Activated naive CD4-positive, alpha-beta T cell treated with anti-CD3 and anti-CD28 coated beads for 36 hours (primary cell): ENCODE measurements at places on chromosomes 7 and 10.

GRCh38 chr10:58240531-58240930 is 27.2 kb downstream of the IPMK start:
- DNase-seq = no peak

DNA sequence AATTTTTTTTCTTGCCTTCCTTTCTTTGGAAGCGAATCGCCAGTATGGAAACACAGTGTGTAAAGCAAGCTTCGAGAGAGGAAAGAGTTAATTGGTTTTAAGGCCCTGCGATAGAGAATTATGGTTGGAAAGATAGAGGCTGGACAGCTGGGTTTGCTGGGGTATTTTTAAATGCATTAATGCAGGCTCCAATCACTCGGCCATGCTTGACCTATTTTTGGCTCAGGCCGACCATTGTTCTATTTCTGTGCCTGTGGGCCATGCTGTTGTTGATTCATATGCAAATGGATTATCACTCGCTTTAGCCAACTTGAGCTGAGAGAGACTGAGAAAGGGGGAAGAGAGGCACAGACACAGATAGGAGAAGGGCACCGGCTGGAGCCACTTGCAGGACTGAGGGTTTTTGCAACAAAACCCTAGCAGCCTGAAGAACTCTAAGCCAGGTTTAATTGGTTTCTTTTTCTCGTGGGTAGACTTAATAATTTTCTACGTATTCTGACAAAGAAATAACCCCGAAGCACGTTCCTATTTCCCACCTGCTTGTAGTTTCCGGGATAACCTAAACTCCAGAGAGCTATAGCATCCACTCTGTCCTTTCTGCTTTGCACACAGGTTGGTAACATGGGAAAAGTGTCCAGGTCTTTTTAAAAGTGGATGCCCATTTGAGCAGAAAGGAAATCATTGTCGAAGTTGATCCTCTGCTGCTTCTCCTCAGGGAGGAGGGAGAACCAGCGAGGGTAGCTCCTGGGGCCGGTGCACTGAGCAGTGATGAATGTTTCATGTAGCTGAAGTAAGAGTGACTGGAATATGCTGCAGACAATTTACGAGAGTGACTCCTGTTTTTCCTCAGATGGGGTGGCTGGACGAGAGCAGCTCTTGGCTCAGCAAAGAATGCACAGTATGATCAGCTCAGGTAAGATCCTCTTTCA is at the start of gene HDAC9:
TSS of gene HDAC9 (plus strand) at position 338 of the 929 bp plus-strand sequence. CDS start at position 892, 554 bp downstream.
- no peak for DNase-seq

DNA sequence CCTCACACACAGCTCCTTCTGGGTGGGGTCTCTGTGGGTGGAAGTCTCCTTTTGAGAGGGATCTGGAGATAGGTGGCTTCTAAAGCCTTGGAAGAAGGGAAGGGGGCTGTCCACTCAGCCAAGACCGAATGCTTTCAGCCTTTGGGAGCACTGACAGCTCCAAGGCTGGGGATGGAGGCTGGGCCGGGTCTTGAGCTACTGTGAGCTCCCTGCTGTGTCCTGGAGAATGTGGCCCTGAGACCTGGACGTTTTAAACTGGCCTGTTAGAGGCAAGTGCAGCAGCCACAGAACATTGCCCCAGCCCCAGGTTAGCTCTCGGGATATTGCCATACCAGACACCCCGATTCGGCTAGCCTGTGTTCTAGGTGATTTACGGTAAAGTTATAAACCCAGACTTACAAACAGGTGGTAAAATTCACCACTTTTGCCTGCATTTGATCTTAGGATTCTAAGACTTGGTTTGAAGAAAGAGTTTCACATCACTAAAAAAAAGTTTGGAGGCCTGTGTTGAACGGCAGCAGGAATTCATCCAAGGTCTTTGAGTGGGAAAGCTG is 548.5 kb upstream of the FOXK1 start:
- no peak for DNase-seq

DNA sequence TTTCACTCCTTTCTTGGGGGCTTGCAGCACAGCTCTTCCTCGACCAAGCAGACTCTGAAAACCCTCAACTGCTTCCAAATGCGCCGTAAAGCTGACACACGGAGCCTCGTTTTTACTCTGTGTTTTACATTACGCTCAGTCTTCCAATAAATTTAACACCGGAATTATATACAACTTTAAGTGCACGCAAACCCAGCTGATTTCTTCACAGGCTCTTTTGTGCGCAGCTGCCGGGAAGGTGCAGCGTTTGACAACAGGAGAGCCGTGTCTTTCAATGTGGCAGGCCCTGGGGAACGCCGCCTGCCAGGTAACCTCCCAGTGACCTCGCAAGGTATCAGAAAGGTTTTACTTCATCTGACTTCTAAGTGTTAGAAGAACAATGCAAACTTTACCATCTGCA is 35.0 kb downstream of the GFRA1 start:
- no peak for DNase-seq

- no peak for DNase-seq
Observed at GRCh38 chr7:31253532-31253931, 87.0 kb downstream of the NEUROD6 start.

- DNase-seq = no peak
Observed at GRCh38 chr7:46178661-46179060, 257.6 kb upstream of the IGFBP3 start.

GRCh38 chr7:32803406-32804141 is 88.0 kb downstream of the KBTBD2 start:
- no peak for DNase-seq

GRCh38 chr10:102159051-102159597 is 6.9 kb downstream of the NOLC1 start:
- DNase-seq = no peak

GRCh38 chr10:123848564-123849457 is 42.8 kb downstream of the CPXM2 start:
- no peak for DNase-seq

DNA sequence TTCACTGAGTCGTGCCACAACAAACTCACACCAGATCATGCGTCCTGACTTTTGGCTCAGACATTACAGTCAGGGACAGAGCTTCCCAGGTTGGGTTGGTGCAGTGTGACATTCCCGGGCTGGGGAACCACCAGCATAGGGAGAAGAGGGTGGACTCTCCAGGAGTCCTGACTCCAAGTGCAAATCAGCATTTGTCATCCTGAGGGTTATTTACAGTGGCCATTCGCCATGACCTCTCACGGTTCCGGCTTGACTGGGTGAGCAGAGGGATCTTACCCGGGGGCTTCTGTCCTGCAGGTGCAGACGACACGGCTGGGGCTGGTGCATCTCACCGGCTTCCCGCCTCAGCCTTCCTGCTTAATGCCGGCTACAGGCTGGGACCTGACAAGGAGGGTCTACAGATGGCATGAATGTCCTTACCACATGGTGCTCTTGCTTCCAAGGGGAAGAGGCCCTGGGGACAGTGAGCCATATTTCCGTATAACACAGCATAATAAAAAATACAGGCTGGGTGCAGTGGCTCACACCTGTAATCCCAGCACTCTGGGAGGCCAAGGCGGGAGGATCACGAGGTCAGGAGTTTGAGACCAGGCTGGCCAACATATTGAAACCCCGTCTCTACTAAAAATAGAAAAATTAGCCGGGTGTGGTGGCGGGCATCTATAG is 12.5 kb upstream of the INTS1 start:
- no peak for DNase-seq

- DNase-seq = no peak
Observed at GRCh38 chr10:27368706-27369105, 128.1 kb upstream of the ACBD5 start.

DNA sequence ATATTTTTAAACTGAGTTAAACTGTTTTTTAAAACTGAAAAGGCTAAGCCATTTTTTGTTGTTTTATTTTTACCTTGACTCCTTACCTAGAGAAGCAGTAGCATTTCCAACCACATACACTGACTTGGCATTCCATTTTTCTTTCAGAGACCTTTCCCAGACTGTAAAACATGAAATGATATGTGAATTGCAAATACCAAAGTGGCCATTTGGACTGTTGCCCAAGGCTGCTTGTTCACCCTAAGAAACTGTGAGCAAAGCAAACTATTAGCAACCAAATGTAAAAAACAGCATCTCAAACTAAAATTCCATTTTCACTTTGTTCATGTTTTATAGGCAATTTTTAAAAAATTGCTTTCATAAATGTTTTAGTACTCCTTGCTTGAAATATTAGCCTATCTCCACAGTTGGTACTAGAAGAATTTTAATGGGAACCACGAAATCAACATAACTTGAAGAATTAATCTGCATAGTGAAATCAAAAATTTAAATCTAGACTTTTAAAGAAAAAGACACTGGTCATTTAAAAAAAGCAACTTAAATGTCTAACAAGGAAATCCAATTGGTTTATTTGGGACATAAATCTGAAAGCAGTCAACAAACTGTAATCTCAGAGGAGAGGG is 10.8 kb downstream of the UROS start:
- DNase-seq = no peak

GRCh38 chr10:49426490-49427360 is 30.8 kb upstream of the DRGX start:
- no peak for DNase-seq

DNA sequence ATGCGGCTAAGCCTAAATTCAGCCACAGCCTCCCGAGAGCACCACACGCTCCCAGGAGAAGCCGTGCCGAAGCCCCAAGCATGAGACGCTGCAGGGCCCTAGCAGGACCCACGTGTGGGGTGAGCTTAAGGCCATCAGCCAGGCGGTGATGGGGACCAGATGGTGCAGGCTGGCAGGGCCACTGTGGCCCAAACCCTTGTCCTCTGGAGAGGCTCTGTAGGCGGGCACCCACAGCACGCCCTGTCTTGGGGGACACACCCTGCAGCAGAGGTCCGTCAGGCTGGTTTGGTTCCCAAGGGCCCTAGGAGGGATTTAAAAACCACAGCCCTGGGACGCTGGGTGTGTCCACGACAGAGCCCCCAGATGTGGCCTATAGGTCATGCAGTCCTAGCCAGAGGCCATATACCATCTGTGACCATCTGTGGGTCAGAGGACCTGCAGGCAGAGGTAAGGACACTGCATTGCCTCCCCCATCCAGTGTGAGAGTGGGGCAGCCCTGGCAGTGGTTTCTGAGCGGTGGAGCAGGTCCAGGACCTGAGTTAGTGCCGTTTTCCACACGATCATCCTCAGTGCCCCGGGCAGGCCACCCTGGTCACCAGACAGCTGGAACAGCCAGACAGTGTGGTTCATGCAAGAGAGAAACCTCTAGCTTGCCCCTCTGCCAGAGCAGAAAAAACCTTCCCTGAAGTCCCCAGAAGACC is 39.6 kb upstream of the INPP5A start:
- no peak for DNase-seq
